Osteocyte (in vitro differentiated cells): ENCODE measurements at places on chromosomes 3 and 15.
A peak's percentile ranks its signal among the peaks of the same experiment; 100 is the strongest.

DNA sequence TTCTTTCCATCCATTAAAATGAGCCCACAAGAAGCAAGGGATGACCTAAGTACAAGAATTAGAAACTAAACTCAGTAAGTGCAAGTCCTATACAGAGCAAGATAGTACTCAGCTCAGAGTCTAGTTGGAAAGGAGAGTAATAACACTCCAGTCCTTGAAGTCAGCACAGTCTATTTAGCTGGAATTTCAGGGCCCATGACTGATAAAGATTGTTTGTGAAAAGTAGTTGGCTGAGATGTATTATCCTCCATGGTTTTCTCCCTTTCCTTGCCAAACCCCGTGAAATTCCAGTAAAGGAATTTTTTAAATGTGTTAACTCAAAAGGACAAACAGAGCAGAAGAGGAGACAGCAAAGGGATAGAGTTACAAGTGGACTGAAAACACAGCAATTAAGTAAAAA lies 127.2 kb upstream of the STT3B start:
- DNase-seq, result no peak

GRCh38 chr3:113753376-113753985 lies 6.6 kb downstream of the ATP6V1A start:
- no peak for DNase-seq

- no peak for DNase-seq
Observed at GRCh38 chr15:42849836-42850235, 70.7 kb downstream of the TTBK2 start.

- DNase-seq, result no peak
Observed at GRCh38 chr3:132315851-132316250, 1.4 kb upstream of the ACP3 start.

GRCh38 chr3:54312156-54312899 lies 190.0 kb downstream of the CACNA2D3 start:
- DNase-seq, result no peak

DNA sequence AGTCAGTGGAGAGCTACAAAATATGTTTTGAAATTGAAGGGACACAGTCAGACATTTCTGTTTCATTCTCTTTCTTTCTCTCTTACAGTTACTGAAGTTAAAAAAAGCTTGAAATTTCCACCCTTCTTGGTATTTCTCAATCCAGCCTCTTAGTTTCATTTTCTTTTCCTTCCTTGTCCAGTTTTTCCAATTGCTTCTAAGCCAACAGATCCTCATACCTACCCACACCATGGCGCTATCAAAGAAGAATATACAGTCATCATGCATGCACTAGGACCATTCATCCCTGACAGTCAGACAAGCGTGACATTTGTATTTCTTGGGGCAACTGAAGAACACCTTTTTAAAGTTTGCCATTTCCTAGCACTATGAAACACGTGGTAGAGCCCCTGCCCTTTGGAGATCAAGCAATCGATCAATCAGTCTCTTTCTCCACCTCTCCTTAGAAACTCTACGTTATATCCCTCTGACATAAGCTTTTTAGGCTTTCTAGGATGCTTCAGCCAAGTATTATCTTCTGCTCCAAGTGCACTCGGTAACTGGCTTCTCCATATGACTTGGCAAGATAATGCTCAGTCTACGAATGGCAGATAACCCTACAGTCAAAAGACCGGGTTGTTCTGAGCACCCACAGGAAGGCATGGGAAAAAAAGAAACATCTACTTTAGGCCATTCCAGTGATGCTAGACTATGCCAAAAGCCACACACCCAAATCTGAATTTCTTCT lies 65.4 kb downstream of the FBN1 start:
- no peak for DNase-seq

DNA sequence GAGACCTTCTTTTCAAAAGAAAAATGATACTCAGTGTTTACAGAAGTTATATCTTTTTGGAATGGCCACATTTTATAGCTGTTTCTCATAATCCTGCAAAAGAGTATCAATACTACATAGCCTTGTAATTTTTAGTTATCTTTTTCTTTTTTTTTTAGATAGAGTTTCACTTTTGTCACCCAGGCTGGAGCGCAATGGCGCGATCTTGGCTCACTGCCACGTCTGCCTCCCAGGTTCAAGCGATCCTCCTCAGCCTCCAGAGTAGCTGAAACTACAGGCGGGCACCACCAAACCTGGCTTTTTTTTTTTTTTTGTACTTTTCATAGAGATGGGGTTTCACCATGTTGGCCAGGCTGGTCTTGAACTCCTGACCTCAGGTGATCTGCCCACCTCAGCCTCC lies 53.6 kb downstream of the ANKRD28 start:
- DNase-seq, result no peak

DNA sequence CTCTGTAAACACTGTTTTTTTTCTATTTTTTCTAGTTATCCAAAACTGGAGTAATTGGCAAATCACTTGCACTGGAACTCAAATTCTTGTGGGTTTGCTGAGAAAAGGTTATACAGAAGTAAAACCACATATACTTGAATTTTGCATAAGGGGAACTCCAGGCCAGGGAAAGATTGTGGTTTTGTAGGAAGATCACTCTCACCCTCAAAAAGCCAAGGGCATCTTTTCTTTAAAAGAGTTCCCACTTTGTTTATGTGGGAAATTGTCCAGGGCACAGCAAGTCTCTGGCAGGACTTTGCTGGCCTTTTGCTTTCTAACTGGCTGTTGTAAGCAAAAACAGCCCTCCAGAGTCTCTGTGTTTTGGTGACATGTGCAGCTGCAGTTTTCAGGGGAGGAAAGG lies 340.3 kb upstream of the RBMS3 start:
- DNase-seq, result no peak

- DNase-seq, result peak; percentile 96
Observed at GRCh38 chr3:9792405-9793160, at the start of the genes ARPC4 and TADA3. Gene ARPC4, plus strand, starts transcription at chr3:9793082. Its CDS starts 40 bp downstream, at chr3:9793122. Gene TADA3, minus strand, starts transcription at chr3:9792473. Its CDS starts 1,007 bp downstream, at chr3:9791466.

GRCh38 chr3:123686251-123686650 lies 101.4 kb upstream of the HACD2 start:
- DNase-seq, result no peak

DNA sequence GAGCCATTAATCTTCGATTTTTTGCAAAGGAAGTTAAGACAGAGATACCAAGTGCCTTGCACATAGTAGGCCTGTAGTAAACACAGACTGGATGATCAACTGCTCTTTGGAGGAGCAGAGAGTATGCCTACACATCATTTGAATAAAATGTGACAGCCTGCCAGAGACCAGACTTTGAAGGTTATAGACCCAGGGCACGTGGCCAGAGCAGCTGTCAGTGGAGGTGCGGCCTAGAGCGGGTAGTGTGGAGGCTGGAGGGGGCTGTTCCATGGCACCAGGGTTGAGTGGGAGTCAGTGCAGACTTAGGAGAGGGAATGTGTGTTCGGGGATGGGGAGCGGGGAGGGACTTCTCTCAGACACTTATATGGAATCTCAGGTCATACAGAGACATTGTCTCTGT lies 80.8 kb downstream of the SMAD3 start:
- no peak for DNase-seq

- no peak for DNase-seq
Observed at GRCh38 chr3:65265942-65266590, 578.3 kb upstream of the ADAMTS9 start.

- no peak for DNase-seq
Observed at GRCh38 chr3:72896996-72897757, 9.3 kb downstream of the GXYLT2 start.

GRCh38 chr3:160956785-160957184 lies 148.4 kb downstream of the B3GALNT1 start:
- no peak for DNase-seq

- DNase-seq, result peak; percentile 81
Observed at GRCh38 chr3:126343649-126344035, 13.6 kb downstream of the KLF15 start.

DNA sequence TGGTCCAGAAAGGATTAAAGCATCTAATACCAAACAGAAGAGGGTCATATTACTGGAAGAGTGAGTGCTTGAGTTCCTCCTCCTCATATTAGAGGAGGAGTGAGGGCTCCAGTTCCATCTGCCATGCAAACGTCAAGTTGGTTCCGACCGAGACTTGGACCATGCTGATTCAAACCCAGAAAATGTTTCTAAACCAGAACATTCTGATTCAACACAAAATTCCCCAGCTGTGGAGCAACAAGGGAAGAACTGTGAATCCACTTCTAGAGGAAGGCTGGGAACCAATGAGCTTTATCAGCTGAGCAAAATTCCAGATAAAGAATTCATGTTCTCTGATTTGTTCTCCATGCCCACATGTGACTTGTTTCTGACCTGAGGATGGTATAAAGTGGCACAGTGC lies 135.6 kb upstream of the WNT5A start:
- no peak for DNase-seq

DNA sequence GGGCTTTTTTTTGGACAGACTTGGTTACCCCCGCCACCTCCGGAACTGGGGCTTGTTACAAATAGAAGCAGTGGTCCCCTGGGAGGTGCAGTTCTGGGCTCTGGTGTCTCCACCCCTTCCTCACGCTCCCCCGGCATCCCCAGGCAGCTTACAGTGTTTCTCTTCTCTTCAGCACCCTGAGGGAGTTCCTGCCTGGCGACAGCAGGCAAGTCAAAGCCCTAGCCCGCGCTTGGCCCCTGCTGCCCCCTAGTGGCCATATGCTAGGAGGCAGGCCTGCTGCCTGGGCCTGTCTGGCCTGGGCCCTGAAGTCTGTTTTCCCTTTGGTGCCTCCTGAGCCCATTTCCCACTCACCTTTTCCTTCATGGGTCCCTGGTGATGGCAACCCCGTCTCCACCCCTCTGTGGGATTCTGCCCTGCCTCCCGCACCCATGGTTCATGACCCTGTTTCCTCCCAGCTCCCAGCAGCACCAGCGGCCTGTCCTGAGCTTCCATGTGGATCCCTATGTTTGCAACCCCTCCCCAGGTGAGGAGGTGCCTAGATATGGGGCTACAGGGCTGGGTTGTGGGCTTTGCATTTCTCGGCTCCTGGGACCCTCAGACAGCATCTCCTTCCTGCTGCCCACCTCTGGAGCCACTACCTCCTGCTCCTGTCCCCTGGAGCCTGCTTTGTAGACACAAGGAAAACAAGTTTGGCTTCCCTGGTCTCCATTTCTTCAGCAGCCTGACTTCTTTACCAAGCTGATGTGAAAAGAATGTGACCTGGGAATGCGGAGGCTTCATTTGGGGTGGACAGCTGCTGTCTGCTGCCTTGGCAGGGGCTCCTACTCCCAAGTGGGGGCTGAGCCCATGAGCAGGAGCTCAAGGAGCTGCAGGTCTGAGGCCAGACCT lies 2.2 kb downstream of the SNX22 start:
- peak; percentile 98 for DNase-seq

GRCh38 chr3:65291448-65292125 lies 603.8 kb upstream of the ADAMTS9 start:
- DNase-seq, result no peak

GRCh38 chr15:65824031-65824743 lies 32.1 kb upstream of the DENND4A start:
- DNase-seq, result peak; percentile 83

DNA sequence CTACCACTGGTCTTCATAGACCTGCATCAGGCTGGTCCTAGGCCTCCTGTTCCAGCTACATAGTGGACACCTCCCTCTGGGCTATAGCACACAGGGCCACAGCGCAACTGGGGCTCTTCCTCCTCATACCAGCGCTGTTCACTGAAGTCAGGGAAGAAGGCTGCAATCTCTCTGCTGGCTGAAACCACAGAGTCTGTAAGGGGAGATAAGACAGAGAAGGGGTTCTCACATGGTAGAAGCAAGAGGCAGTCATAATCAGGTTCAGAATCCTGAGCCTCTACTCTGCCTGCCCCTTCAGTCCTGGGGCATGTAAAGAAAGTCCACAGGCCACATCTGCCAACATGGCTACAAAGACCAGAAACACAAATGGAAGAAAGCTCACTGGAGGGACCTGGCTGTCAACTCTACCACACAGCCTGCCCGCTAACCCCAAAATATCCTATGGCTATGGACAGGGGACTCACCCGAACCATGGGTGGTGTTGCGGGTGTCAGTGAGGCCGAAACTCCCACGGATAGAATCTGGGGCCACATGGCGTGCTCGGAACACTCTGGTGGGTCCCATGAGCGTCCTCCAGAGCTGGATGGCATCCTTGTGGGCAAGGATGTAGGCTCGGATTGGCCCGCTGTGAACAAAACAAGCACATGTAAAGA lies 38.7 kb downstream of the SPINK8 start:
- no peak for DNase-seq

DNA sequence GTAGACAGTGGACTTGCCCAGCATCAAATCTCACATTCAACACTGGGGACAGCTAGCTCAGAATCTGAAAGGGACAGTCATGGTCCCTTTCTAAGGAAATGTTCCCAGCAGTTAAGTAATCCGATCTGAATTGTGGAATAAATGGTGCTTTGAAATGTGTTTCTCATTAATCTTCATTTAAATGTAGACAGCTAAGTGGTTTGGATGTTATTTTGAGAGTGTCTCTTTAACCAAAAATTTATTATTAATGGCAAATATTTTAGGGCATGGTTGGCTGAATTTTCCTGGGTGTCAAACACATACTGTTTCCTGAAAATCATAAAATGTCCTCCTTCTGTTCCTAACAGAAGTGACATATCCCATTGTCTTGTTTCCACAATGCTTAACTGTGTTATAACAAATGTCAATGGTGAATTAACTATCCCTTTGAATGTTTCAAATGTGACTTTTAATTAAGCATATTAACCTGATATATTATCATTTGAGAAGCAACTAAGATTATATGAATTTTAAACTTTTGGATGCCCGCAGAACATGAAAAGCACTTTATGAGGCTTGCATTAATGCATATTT lies 210.8 kb downstream of the CHST2 start:
- DNase-seq, result no peak

GRCh38 chr15:89356634-89357298 lies 22.1 kb upstream of the POLG start:
- DNase-seq, result no peak

- DNase-seq, result no peak
Observed at GRCh38 chr3:52468336-52468735, 12.9 kb downstream of the NISCH start.

DNA sequence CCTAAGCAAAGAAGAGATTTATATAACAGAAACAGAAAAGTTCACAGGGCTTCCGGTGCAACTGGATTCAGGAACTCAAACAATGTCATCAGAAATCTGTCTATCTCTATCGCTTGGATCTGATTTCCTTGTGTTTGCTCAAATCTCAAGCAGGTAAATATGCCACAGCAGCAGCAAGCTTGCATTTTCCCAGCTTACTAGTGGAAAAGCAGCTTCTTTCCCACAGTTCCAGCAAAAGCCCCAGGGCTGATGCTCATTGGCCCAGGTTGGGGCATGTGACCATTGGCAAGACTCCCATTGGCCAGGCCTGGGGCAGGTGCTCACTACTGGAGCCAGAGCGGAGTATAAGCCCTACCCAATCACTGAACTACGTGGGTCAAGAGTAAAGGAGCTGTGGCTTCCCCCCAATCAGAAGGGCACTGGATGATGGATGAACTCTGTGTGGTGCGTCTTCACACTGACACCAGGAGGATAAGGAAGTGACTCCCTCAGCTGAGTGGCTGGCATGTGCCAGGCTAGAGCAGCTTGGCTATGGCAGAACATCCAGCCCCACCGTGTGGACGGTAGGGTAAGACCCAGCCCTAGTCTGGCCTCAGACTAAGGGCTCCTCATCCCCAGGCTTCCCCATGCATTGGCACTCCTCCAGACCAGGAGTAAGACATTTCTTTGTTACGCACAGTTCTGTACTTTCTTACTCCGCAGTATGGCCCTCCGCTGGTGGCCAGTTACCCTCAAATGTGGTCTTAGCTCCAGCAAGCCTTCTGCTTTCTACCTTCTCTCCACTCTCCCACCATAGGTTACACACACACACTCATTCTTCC lies 13.1 kb upstream of the VIPR1 start:
- peak; percentile 73 for DNase-seq

GRCh38 chr15:49831206-49831965 lies 210.5 kb downstream of the DTWD1 start:
- no peak for DNase-seq

GRCh38 chr3:194730365-194730764 lies 44.7 kb downstream of the FAM43A start:
- DNase-seq, result no peak
